ENCODE measurements at places on chromosomes 1 and 21.

DNA sequence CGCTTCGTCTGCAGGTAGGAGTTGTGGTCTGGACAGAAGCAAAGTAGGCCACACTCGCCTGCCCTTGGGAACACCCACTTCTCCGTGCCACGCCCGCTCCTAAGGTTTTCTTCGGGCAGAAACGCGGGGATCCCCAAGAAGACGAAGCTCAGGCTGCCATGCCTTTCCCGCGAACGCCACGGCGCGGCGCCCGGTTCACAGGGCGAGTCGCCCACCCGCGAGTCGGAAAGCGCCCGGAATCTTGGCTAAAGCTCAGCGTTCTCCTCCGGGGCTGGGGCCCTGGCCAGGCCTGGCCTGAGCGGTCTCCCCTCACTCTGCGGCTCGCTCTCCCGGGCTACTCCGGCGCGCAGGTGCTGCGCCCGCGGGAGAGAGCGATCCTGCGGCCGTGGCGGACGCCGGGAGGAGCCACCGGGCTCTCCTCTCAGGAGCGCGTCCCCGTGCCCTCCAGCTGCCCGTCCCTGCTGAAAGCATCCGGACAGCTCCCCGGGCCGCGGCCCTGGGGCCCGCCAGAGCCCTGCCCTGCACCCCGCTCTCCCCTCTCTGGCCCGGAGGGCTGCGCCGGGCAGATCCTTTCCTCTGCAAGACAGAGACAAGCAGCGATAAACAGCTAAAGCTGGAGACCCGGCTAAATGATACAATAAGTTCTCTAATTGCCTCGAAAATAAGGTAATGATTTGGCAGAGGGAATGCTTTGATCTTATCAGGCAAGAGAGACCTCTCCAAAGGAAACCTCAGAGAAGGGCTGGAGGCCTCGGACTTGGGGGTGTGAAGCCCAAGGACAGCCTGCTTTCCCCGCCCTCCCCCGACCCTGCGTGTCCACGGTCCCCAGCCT is 6.7 kb upstream of the WNT2B start:
- DNase-seq = peak; percentile 46

DNA sequence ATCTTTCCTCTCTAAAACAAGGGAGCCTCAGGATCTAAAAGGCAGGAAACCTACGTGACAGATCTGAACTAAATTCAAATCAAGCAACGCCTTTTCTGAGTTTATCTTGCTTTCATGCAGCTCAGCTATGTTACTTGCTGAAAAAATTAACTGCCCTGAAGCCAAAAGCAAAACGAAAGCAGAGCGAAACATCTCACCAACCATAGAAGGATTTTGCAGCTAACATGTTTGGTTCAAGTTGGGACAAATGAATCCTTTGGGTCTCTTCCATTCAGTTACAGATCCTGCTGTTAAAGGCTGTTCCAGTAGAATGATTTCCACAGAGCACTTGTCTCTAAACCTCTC is 482 bp downstream of the SLC2A5 start:
- no peak for DNase-seq

GRCh38 chr21:32322103-32322502 is 23.4 kb downstream of the MRAP start:
- no peak for DNase-seq

- DNase-seq = no peak
Measured at GRCh38 chr1:78491451-78492071, 787 bp downstream of the PTGFR start.

DNA sequence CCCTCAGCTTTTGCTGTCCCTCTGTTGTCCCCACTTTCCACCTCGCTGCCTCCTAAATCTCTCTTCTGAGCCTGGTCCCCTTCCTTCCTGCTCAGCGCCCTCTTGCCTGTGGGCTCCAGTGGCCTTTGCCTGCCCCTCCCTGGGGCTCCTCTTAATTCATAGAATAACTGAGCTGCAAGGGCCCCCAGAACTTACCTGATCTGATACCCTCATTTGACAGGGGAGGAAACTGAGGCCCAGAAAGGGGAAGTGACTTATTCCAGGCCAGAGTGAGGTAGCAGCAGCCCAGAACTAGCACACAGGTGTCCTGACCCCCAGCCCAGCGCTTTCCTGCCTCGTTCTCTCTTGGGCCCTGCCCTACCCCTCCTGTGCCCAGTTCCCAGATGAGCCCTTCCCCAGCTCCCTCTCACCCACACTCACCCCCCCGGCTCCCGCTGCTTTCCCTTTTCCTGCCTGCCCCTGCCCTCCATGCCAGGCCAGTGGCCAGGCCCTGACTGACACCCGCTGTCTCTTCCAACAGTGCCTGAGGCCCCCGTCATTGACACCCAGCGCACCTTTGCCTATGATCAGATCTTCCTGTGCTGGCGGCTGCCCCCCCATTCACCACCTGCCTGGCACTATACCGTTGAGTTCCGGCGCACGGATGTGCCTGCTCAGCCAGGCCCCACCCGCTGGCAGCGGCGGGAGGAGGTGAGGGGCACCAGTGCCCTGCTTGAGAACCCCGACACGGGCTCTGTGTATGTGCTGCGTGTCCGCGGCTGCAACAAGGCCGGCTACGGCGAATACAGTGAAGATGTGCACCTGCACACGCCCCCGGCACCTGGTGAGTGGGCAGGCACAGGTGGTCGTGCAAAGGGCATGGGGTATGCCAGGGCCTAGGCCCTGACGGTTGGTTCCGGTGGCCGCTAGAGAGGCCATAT is 5.7 kb downstream of the TRIM46 start:
- DNase-seq = no peak

DNA sequence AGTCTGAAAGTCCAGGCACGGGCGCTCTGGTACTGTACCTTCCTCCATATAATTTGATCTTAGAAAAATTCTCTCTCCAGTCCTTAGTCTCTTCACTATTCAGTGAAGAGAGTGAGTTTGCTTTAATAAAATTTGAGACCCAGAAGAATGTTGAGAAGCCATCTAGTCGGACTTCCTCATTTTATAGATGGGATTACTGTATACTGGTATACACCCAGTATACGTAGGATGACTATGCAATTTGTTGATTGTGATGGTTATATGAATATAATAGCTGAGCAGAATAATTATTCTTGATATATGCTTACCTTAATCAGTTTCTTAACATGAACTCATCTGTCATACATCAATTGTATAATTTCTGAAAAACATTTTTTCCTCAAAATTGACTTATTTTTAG is 328.0 kb upstream of the B3GALT2 start:
- DNase-seq = no peak

DNA sequence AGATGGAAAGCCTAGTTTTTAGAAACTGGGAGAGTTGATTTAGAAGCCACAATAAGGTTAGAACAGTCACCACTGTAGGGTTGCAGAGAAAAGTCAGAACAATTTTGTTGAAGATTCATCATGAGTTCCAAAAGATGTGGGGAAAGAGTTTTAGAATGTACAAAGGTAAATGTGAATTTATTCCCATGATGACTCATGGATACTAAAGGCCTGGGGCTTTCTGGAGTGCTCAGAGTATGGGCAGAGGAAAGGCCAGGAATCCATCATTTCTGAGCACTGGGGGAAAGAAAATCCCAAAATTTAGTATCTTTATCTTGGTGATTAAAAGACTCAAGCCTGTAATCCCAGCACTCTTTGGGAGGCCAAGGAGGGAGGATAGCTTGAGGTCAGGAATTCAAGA is 17.8 kb downstream of the YBX1 start:
- no peak for DNase-seq

GRCh38 chr1:183901748-183902330 is 96.9 kb downstream of the RGL1 start:
- no peak for DNase-seq

GRCh38 chr1:179888071-179888470 is 6.0 kb downstream of the TOR1AIP1 start:
- DNase-seq = no peak
